ENCODE measurements at places on chromosomes 11 and 22.
A peak's percentile ranks its signal among the peaks of the same experiment; 100 is the strongest.

DNA sequence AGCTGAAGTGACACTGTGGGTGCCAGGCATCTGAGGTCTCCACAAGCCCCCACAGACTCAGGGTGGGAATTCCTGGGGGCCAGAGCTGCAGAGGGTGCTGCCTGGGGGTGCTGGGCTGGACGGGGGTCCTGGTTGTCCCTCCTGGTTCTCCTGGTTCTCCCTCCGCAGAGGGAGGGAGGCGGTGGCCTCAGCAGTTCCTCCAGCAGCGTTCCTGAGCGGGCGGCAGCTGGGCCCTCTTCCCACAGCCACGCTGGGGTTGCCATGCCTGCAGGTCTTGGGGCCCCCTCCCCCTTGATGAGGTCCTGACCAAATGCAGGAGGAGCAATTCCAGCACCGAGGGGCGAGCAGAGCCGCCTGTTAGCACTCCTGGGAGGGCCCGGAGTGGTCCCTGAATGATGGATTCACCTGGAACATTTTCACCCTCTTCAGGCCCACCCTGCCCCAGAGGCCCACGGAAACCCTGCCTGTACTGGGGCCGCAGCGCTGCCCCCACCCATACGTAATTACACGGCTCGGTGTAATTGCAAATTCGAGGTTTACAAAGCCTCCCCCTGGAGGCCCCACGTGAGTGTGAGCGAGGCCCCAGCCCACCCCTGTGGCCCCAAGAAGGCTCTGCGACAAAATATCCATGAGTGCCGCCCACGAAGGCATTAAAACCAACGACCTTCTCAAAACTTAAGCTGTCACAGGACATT, 635 bp downstream of the C11orf21 start:
- no peak for DNase-seq

- no peak for DNase-seq
Observed at GRCh38 chr11:6225896-6226295, 8.5 kb downstream of the FHIP1B start.

DNA sequence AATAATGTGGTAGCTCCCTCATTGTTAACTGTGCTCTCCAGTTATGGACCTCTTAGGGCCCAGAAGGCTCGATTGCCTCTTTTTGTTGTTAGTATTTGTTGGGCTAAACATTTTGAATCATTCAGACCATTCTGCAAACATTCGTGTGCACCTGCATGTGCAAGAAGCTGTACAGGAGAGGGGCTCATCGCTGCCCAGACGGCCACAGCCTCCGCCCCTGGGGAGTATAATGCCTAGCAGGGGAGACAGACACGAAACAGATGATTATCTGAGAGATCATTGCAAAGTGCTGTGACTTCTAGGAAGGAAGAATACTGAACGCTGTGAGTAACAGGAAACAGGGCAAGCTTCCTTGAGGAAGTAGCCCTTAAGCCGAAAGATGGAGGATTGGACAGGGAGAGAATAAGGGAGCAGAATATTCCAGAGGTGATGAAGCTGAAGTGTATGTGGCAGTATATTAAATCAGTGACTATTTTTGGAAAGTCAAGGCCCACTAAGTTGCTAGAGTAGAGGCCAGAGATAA, 123.3 kb upstream of the RASSF10 start:
- no peak for DNase-seq

DNA sequence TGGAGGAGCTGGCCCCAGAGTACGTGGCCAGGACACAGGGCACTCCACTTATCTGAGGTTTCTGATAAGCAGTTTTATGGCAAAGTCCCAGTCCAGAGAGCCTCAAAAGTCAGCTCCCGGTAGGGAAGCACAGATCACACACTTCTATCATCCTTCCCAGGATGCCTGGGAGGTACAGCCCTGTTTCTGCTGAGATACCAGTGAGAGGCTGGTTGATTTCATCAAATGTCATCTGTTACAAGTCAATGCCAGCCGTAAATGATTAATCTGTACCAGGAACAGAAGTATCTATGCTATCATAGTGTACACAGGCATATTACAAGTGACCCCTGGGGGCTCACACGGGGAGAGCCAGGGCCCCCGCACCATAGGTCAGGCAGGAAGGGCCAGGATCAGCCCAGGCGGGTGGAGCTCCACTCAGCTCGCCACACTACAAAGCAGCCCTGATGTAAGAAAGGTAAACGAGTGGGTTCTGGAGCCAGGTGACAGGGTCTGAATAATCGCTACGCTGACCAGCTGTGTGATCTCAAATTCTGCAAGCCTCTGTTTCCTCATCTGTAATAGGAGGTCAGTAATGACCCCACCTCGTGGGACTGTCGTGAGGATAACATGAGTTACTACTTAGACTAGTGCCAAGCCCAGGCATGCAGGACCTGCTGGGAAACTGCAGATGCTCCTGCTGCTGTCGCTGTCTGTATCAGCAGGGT, 17.6 kb downstream of the PLA2G6 start:
- DNase-seq, result no peak

GRCh38 chr11:69670158-69670845, 4.9 kb downstream of the LTO1 start:
- no peak for DNase-seq

DNA sequence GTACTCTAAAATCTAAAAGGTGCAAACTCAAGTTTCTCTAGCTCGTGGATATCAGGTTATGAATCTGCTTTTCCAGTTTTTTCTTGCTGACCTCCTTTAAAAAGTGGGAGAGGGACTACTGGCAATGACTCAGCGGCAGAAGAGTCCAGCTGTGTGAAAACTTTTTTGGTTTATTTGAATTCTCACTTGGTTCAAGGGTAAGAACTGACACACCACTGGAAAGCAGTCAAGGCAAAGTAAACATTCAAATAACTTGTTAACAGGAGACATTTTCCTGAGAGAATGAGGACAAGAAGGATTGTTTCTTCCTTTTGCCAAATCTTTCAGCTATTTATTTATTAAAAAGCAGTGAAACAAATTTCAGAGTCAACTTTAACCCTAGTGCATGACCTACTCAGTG, 36.1 kb downstream of the CDON start:
- DNase-seq, result no peak

GRCh38 chr11:119474682-119475596, 52.0 kb upstream of the THY1 start:
- peak; percentile 6 for DNase-seq

DNA sequence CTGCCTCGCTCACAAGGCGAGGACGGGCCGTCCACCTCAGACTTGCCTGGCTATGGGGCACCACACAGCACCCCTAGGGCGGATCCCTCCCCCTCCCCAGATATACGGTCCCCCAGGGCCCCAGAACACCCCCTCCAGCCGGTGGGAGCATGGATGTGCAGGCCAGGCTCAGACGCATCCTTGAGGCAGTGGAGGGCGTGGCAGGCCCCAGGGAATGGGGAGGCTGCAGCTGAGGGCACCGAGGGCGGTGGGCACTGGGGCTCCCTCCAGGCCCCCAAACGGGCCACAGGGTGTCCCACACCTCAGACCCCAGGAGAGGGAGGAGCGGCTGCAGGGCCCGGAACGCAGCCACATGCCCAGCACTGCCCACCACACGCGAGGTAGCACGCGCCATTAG, 12.1 kb downstream of the TTLL8 start:
- no peak for DNase-seq

DNA sequence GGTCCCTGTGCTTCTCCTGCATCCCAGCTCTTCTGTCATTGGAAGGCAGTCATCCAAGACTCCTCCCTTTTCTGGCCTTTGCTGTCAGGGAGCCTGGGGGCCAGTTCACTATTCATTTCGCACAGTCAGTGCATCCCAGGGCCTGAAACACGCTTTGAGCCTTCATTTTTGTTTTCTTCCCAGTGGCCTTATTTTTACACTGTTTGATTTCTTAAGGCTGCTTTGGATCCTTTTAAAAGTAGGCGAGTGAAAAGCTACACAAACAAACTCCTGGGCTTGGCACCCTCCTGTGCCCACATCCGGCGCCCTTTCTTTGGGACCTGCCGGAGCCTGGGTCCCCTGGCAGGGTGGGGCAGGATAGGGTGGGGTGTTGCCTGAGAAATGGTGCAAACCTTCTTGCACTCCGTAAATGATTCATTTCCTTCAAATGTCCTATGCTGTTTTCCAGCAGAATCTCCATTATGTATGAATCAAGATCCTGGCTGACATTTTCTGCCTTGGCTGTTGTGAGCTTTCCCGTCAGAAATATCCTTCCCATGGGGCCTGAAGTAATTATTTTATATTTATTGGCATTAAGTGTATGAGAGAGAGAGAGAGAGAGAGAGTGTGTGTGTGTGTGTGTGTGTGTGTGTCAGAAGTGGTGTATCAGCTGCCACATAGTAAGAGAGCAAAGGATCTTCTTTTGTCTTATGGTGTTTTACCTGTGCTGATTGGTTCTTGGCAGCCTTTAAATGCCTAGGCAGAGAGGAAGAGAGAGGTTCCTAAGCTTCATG, 45.6 kb downstream of the BCR start:
- no peak for DNase-seq

DNA sequence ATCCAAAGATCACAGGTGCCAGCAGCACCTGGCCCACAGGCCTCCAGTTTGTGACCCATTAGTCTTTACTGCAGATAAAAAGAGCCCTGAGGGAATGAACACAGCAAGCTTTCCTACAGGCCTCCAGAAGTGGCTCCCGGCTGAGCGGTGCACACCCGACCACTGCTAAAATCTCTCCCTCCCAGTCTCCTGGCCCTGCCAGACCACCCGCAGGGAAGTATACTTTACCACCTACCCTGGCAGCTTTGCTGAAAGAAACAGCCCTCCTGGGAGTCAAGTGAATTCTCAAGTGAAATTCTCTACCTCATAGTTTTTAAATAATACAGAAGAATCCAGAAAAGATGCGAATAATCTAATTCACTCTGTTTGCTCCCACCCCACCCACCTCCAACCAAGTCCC, 15.4 kb upstream of the MTNR1B start:
- no peak for DNase-seq

DNA sequence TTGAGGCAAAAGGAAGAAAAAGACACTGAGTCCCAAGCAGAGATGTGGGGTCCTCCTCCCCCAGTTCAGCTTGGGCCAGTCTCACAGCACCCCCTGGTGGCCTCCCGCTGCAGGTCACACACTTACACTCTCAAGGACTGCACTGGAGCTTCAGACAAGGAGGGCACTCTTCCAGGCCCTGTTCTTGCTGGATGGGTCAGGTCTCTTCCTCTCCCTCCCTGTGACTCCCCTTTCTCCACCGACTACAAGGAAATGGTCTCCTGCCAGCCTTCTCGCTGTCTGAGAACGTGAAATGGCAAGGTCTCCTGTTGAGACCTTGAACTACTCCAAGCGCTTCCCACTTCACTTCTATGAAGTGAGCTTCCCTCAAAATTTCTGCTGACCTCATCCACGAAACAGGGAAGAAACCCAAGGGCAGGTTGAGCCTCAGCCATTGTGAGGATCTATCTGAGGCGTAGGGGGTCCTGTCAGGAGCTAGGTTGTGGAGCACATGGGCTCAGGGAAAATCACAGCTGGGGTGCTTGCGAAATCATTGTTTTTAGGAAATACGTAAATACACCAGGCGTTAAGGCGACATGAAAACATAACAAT, 11.2 kb upstream of the IGLL1 start:
- no peak for DNase-seq

DNA sequence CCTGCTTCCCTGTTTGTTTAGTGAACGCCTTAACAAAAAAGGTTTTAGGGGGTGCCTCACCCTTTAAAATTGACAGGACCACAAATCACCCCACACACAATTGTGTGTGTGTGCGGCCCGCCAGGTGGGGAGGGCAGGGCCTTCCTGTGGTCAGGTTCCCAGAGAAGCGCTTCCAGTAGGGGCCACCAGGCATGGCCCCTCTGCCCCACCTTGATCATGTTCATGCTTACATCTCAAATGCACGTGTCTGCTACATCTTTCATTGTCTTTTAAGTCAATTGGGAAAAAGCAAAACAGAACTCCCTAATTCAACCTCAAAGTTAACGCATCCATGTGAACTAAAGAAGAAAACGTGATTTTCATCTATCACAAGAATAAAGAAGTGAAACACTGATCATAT, 1335.3 kb downstream of the TBC1D22A start:
- no peak for DNase-seq

DNA sequence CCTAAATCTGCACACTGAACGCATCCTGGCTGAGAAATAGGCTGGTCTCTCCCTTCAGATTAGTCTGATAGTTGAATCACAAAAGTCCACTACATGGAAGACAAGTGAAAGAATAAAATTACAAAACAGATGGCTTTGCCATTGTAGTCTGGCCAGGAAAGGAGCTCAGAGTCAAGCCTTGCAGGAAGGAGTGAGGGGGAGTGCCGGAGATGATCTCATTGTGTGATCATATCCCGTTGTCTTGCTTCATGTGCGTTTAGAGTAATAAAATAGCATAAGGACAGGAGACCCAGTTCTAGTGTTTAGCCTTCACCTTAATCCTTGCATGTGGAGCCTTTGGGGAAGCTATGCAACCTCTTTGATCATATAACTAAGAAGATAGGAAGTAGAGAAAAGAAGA, 666.7 kb upstream of the RAG2 start:
- DNase-seq, result no peak

- no peak for DNase-seq
Observed at GRCh38 chr22:35642305-35642741, 5.9 kb upstream of the APOL6 start.

- DNase-seq, result no peak
Observed at GRCh38 chr11:24155792-24156191, 341.1 kb upstream of the LUZP2 start.

DNA sequence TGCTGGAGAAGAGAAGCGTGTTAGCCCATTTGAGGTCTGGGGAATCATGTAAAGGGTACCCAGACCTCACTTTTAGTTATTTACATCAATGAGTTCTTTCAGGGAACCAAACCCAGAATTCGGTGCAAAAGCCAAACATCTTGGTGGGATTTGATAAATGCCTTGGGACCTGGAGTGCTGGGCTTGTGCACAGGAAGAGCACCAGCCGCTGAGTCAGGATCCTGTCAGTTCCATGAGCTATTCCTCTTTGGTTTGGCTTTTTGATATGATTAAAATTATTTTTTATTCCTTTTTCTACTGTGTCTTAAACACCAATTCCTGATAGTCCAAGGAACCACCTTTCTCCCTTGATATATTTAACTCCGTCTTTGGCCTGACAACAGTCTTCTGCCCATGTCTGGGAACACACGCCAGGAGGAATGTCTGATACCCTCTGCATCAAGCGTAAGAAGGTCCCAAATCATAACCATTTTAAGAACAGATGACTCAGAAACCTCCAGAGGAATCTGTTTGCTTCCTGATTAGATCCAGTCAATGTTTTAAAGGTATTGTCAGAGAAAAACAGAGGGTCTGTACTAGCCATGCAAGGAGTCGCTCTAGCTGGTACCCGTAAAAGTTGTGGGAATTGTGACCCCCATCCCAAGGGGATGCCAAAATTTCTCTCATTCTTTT, 65.2 kb downstream of the ALX4 start:
- DNase-seq, result no peak

DNA sequence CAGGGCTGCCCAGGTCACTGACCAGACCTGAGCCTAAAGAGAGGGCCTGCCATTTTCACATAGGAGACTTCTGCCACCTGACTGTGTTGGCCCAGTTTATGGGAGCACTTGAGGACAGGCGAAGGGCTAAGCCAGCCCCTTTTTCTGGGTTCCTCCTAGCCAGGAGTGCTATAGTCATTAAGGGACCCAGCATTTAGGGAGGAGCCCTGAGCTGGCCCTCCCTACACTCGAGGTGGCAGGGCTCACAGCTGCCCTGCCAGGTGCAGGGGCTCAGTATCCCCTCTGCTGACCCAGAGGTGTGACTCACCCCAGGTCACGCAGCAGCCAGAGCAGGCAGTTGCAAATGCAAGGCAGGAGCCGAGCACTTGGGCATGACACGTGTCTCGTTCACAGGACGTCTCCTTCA, 86.3 kb upstream of the CRYBB3 start:
- DNase-seq, result no peak

- no peak for DNase-seq
Observed at GRCh38 chr22:39182478-39183030, 30.1 kb upstream of the CBX7 start.
